ENCODE measurements at places on chromosomes 7 and 10. TPM values are rescaled to one million over a fixed set of nuclear protein-coding genes. Genes with fewer than 3 reads are reported as not detected.

- peak; percentile 30 for DNase-seq
Measured at GRCh38 chr7:66631471-66631870, 2.8 kb downstream of the KCTD7 start.

GRCh38 chr10:32333849-32334248 is 13.1 kb downstream of the EPC1 start:
- no peak for DNase-seq

DNA sequence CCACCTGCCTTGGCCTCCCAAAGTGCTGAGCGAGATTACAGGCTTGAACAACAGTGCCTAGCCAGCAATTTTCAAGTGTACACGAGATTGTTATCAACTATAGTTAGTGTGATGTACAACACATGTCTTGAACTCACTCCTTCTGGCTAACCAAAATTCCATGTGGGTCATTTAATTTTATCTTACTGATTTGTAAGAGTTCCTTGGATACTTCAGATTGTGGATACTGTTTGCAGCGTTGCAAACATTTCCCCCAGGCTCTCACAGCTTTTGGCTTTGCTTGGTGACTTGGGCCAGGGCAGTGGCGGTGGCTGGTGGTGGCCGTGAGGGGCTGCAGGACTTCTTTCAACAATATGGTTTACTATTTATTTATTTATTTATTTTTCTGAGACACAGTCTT is 8.5 kb upstream of the TMEM270 start:
- no peak for DNase-seq

- DNase-seq, result no peak
Measured at GRCh38 chr7:101823596-101823995, 6.2 kb downstream of the CUX1 start.

- DNase-seq, result no peak
Measured at GRCh38 chr7:112162142-112162766, 43.9 kb downstream of the DOCK4 start.

DNA sequence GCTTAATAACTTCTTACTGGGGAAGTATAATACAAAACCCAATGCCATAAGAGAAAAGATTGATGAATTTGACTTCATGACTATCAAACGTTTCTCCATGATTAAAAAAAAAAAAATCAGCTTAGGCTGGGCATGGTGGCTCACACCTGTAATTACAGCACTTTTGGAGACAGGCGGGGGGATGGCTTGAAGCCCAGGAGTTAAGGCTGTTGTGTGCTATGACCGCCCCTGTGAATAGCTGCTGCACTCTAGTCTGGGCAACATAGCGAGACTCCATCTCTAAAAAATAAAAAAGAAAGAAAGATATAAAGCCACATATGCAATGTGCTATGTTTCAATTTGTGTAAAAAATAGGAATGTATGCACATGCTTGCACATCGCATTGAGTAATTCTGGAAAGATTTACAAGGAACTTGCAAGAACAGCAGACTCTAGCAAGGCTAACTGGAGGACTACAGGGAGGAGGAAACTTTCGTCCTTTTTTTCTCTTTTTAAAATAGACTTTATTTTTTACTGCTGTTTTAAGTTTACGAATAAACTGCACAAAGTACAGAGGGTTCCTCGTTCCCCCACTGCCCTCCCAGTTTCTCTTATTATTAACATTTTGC is 10.3 kb upstream of the RARRES2 start:
- DNase-seq, result no peak

- no peak for DNase-seq
Measured at GRCh38 chr7:51289623-51290303, 26.8 kb downstream of the COBL start.

The ADAM8 gene
- total RNA-seq, result 17.6 TPM

GRCh38 chr10:61836888-61837754 is 64.4 kb upstream of the ARID5B start:
- DNase-seq, result no peak

The RBM20 gene
- 1.0 TPM for total RNA-seq

The COL26A1 gene
- total RNA-seq, result not detected

GRCh38 chr10:67296926-67297325 is 371.1 kb downstream of the LRRTM3 start:
- DNase-seq, result no peak

The GDF2 gene
- not detected for total RNA-seq

DNA sequence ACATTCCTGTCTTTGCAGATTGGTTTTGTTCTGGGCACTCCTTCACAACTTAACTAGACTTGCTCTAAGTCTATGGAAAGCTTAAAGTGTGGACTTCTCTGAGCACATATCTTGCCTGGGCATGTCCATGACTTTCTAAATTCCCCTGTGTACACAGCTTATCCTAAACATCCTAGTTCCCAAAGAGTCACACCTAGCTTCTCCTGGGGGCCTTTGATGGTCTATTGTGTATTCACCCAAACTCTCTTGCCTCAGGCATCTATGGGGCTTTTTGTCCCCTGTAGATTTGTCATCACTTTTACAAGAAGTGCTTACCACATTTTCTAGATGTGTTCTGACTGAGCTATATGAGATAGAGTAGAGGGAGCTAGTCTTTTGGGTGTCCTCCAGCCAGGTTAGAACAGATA is 12.2 kb upstream of the ZNF488 start:
- no peak for DNase-seq

GRCh38 chr10:129533281-129533680 is 66.2 kb downstream of the MGMT start:
- DNase-seq, result no peak

GRCh38 chr10:18647945-18648344 is 3.4 kb downstream of the NSUN6 start:
- no peak for DNase-seq

The CLDN12 gene
- total RNA-seq, result 17.0 TPM

The SCIN gene
- not detected for total RNA-seq

DNA sequence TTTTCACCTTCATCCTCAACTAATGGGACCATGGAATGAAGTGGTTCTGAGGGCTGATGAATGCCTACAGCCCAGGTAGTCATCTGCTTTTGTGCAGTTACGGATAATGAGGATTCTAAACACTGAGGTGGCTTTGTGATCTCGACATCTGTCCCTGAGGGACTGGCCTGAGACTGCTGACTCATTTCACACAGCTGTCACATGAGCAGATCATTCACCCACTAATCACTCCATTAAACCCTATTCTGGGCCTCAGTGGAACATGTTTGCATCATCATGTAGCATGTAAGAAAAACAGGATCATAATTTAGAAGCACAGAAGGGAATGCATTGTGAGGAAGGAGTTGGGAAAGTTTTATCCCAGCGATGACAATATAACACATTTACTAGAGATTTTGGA is 79.4 kb upstream of the FEZF1 start:
- DNase-seq, result no peak

- no peak for DNase-seq
Measured at GRCh38 chr10:128165536-128165935, 39.3 kb upstream of the MKI67 start.

The MICALL2 gene
- 5.5 TPM for total RNA-seq

GRCh38 chr10:97154162-97154561 is 31.6 kb downstream of the SLIT1 start:
- DNase-seq, result no peak

The GNGT1 gene
- total RNA-seq, result not detected

- DNase-seq, result no peak
Measured at GRCh38 chr10:44723082-44723481, 188.1 kb upstream of the TMEM72 start.

DNA sequence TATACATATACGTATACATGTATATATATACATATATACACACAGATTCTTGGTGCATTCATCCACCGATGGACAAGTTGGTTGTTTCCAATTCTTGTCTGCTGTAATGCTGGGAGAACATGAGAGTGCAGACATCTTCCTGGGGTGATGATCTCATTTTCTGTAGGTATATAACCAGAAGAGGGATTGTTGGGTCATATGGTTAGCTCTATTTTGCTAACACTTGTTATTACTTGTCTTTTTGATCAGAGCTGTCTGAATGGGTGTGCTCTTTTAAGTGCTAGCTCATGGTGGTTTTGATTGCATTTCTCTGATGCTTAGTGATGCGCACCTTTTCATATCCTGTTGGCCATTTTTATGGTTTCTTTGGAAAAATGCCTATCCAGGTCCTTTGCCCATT is 106.4 kb downstream of the TAX1BP1 start:
- DNase-seq, result no peak

DNA sequence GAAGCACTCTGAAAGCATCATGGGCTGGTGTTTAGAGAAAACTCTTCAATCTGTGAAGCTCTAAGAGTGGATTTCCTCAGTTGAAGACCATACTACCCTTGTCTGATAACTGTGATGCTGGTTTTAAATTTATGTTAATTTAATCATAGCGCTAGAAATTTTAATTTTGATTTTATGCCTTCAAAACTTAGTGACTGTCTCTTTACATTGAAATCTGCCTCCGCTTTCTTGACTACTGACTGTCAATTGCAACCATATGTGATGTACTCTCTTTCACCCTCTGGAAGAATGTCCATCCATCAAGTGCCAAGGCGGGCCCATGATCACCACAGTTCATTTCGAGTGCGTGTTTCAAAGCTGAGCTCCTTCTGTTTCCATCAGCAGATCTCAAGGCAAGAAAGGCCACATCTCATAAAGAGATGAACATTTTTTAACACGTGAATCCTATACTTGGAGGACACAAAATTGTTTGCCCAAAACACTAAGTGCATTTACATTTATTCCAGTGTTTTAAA is 147.1 kb downstream of the ITGA8 start:
- DNase-seq, result no peak

DNA sequence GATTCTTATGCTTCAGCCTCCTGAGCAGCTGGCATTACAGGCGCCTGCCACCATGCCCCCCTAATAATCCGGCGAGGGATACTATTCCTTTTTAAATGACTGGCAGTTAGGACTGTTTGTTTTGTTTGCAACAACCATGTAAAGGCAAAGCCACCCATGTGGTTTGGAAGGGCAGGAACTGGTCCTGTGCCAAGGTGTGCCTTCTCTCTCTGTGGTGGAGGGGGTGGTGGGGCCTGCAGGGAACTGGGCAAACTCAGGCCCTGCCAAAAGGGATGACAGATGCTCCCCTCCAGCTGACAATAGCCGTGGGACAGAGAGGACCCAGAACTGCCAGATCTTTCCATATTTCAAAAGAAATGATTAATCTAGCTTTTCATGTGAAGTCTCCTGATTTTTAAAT is 23.5 kb upstream of the WAPL start:
- DNase-seq, result no peak

Data from OCI-LY7 (cell line).